Stimulated activated CD4-positive, alpha-beta T cell treated with anti-CD3 and anti-CD28 coated beads, TNF-alpha, amount 100 ng/mL, for 1 hour (primary cell): ENCODE measurements at places on chromosomes 12 and 14.

DNA sequence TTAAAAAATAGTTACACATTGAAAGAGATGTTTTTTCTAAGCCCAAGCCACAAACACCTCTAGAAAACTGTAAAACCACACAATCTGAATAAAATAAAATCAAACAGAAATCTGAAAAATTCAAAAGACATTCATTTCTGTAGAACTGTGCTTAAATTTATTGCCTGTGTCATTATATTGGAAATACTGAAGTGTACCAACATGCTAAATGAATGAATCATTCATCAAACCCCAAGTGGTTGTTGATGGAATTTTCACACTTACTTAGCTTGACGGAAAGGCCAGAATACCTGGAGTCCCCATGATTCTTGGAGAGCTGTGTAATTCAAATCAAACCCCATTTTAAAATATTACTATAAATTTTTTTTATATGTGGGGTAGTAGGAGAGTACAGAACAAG, 2.7 kb downstream of the KITLG start:
- no peak for DNase-seq

DNA sequence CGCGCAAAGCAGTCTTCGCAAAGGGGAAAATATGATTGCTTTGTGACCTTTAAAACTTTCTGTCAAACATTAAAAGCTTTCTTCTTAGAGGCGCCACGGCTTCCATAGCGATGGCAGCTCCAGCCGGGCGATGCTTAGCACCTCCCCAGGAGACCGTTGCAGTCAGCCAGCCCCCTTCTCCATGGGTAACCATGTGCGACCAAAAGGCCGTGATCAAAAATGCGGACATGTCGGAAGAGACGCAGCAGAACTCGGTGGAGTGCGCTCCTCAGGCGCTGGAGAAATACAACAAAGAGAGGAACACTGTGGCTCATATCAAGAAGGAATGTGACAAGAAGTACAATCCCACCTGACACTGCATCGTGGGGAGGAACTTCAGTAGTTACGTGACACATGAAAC, 12.7 kb upstream of the STON2 start:
- DNase-seq: no peak

DNA sequence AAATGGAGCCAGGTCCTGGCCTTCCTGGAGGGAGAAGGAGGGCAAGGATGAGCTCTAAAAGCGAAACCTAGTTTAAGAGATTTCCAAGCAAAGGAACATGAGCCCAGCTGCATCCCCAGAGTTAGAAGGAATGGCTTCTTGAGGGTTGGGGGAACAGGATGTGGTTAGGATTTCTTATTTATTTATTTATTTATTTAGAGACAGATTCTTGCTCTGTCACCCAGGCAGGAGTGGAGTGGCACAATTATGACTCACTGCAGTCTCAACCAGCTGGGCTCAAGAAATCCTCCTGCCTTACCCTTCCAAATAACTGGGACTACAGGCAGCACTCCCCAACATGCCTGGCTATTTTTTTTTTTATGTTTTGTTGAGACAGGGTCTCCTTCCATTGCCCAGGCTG, 25.3 kb upstream of the TMEM106C start:
- DNase-seq: no peak

DNA sequence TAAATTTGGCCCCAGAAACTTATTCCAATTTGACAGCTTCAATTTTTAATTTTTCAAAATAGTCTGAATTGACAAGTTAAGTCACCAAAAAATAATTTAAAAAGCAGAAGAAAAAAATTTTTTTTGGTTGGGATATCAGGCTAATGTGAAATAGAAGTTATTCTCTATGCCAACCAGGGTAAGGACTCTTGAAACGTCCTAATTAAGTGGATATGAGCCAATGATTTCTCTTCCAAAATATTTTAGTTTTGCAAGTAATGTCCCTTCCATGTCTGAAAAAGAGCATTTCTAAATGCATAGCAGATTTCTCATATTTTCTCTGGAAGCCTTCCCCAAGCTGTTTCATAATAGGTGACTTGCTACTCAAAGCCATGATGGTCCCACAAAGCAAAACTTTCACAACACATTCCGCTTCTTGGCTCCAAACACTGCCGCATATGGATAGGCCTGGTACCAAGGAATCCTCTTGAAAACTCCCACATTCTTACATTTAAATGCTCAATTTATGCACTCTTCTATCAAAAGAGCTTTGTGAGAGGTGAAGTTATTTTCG, 65.1 kb downstream of the SIX6 start:
- no peak for DNase-seq

GRCh38 chr12:123607756-123608155, 5.9 kb downstream of the DDX55 start:
- DNase-seq: no peak
